ENCODE measurements at places on chromosomes 13 and 19.

DNA sequence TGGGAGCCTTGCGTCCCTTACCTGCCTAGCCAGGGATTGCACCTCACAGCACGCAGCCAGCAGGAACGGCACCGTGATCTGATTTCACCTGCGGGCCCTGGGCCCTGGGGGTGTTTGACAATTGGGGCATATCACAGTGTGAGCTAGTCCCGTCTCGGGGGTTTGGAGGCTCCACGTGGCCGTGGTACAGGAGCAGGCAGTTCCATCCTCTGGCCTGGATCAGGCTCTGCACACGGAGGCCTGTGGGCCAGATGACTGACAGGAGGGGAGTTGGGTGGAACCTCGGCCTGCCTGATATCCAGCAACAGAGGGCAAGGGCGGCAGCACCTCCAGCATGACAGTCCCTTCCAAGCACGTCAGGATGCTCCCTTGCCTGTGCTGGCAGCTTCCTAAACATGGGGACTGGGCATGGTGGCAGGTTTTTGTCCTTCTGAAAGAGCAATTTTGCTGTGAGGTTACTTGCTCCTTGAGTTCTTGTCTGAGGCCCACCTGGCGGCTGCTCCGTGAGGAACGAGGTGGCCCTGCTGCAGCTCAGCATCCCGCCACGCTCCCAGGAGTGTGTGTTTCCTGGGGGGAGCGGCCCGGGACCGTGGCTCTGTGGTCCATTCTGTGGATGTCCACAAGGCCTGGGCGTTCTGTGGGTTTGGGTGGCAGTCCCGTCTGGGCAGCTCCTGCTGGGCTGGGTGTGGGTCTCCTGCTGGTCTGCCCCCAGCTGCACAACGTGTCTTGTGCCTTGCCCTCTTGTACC lies 6.3 kb upstream of the RPS15 start:
- no peak for DNase-seq

DNA sequence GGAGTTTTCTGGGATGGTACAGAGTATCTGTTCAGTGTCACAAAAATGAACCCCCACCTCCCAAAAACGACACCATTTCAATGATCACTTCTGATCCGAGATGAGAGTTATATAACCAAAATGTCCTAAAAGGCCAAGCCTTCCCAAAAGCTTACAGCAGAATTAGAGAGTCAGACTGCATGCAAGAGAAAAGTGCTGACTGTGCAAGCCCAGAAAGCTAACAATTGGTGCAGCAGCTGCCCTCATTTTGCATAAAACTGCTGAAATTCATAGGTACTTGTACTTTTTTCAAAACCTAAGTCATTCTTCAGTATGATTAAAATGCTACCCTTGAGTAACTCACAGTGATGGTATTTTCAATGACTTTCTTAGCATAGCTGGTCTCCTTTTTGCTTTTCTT lies 819.6 kb upstream of the ARGLU1 start:
- DNase-seq = no peak

- DNase-seq = no peak
Measured at GRCh38 chr19:55325172-55325571, at the start of gene TMEM150B. TMEM150B (minus strand) TSS chr19:55325341; CDS start chr19:55321036, 4,305 bp downstream.

DNA sequence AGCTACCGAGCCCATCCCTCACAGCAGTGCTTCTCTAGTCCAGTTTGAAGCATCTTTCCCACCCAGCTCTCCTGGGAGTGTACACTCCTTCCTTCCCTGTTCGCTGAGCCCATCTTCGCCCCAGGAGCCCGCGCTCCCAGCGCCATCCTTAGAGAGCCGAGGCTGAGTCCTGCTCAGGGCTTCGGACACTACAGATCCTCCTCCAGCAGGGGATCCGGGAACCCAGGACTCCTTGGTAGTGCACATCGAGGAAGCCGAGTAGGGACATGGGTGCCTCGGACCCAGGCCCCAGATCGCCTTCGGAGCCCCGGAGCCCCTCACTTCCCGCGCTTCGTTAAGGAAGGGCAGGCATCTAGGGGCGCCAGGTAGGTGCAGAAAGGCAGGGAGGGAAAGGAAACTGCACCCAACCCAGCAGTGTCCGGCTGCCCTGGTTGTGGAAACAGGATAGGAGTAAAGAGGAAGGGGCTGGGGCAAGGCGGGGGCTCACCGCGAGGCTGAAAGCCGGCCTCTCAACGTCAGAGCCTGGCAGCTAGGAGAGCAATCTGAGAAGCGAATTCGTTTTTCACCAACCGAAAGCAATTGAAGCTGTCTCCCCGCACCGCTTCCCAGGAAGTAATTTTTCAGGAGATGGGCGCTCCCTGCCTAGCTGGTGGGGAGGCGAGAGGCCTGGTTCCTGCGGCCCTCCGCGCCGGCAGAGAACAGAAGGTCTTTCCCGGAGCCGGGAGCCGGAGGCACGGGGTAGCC lies 1.0 kb downstream of the PDX1 start:
- peak; percentile 6 for DNase-seq

- DNase-seq = no peak
Measured at GRCh38 chr13:51549593-51549992, 34.7 kb upstream of the WDFY2 start.

DNA sequence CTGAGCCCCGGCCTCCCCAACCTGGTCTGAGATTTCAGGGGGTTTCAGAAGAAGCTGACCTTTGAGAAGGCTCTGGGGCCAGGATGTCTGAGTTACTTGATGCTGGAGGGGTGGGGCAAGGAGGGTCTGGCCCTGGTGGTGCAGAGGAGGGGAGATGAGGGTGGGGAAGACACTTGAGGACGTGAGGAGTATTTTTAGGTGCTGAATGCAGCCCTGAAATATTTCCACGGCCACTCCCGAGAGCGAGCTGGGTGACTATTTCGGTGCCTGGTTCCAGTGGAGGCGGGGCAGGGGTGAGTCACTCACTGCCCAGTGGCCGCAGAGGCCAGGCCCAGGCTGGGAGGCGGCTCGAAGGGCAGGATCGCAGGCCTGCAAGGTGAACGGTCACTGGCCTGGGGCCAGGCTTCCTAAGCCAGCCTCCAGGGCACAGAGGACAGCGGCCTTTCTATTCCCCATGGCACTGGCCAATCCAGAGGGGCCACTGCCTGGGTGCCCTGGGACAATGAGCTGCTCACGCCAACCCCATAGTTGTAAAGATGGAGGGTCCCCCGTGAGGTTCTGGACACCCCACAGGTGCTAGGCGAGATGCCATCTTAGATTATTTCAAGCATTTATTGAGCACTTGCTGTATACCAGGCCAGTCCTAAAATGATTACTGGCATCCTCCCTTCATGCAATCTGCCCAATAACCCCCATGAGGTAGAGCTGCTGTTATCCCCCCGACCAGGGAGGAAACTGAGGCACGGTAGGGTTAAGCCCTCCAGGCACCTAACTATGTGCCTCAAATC lies 19.7 kb upstream of the JUND start:
- no peak for DNase-seq

DNA sequence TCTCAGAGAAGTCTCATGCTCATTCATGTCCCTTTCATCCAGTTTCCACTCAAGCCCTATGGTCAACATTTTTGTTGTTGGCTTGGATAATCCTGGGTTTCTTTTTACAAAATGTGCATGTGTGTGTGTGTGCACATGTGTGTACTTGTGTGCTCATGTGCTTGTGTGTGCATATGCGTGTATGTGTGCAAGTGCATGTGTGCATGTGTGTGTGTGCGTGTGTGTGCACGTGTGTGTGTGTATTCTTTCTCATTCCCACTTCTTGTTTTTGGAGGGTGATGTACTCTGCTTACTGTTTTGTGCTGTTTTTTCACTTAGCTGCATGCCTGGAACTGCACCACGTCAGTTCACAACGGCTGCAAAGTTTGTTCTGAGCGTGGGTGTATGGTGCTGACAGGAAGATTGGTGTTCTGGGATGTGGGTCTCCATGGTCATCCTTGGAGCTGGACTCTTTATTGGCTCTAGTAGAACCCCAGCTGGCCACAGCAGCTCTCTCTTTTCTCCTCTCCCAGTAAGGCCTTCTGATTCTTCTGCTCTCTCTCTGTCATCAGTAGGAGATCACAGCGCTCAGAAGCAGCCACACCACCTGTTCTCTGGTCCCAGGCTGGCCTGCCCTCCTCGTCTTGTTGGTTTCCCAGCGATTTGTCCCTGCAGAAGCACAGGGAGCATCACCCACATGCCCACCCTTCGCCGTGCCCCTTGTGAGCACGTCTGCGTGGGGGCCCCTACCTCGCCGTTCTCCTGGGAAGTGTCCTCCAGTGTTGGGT lies 60.8 kb downstream of the SOX1 start:
- no peak for DNase-seq

DNA sequence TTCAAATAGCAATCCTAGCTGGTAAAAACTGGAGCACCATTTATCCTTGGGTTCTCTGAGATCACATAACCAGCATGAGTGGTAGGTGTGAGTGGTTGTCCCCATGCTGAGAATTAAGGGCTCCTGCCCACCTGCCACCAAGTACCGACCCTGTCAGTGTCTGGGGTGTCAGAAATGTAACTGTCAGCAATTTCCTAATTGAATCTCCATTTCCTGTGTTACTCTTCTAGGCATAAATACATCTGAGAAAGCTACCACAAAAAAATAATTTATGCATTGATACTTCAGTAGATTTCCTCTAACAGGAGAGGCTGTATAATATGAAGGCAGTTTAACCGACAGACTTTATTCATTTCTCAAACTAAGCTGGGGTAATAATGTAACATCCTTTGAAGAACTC lies 25.1 kb downstream of the CPB2 start:
- no peak for DNase-seq

- no peak for DNase-seq
Measured at GRCh38 chr13:62593804-62594203, 1178.2 kb upstream of the PCDH20 start.

DNA sequence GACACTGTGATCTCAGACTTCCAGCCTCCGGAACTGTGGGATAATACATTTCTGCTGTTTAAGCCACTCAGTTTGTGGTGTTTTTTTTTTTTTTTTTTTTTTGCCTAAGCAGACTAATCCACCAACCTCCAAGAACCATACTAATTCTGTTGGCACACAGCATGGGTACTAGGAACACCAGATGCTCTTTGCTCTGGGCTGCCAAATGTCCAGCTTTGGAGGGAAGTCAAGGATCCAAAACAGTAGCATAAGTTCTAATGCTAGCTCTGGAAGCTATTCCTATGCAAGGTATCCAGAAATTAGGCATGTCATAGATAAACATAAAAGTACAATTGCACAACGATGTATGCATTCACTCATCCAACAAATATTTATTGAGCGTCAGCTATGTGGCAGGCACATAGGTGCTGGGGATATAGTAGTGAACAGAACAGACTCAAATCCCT lies 64.5 kb upstream of the WDFY2 start:
- DNase-seq = no peak

- DNase-seq = no peak
Measured at GRCh38 chr13:34000955-34001354, 183.0 kb downstream of the RFC3 start.

DNA sequence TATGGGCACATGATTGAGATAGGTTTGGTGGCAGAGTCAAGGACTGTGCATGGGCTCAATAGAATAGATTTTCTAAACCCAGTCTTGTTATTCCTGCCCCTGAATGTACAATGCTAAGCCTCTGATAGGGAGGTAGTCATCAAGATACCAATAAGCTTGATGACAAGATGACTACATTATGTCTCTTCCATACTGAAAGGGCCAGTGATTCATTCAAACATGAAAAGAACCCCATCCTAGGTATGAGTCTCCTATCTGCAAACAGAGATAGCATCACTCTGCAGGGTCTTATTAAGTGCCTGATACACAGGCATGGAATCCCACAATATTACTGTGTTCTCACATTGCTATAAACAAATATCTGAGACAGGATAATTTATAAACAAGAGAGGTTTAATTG lies 40.3 kb upstream of the UFM1 start:
- DNase-seq = no peak

DNA sequence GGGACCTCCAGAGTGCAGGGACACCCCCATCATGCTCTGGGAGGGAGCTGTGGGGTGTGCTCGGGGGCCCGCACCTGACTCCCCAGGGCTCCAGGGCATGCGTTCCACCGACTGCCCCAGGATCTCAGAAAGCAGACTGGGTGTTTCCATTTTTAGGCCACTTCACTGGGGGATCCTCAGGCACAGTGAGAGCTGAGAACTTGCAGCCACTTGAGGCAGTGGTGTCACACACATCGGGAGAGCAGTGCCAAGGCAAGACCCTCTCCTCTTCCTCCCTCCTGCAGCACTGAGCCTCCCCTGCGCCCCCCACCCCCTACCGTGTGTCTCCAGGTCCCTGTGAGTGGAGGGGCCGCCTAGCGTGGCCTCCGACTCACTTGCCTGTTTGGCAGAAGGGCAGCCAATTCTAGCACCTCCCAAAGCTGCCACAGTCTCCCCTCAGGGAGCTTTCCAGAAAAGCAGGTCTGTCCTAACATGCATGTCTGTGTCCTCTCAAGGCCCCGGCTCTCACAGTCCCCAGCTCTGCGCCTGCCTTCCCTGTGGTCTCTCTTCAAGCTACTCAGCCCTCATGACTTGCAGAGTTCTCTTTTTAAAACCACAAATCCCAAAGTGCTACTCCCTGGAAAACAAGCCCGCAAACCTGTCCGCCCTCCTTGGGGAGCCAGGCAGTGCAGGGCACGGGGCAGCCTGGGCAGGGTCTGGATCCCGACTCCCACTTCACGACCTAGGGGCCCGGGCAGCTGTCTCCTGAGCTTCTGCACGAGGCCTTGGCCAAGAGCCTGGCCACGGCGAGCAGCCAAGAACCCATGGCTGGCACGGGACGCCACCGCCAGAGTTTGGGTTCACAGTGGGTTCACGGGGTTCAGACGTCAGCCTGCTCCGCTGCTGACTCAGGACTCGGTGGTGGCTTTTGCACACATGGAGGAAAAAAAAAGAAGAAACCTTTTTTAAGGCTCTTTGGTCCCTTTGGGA lies 94.1 kb downstream of the STK24 start:
- DNase-seq = peak; percentile 26

GRCh38 chr13:31485651-31486051 lies 253.7 kb upstream of the RXFP2 start:
- no peak for DNase-seq

DNA sequence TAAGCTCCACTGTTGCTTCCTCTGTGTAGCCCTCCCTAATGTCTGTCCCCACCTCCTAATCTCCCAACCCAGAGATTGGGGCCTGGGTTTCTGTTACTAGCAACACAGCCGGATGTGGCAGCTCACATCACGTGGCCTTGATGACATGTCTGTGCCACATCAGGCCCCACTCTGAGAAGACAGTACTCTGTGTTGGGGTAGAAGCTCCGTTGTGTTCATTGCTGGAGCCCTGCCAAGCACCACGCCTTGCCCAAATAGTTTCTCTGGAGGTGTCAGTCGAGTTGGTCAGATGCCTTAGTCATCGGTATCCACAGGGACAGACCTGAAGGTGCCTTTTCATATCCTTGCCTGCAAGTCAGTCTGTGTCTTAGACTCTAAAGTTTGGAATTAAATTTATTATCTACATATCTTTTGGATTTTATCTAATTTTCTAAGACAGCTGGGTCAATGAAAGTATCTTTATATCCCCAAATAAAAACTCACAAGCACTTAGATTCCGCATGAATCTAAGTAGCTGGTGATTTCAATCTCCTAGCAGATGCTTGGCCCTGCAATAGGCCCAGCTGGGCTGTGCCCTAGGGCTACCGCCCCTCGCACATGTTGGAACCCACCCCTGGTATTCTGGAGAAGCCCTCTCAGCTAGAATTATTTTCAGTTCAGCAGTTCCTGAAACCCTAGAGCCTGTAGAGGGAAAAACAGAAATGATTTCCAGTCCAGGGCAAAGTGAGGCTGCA lies 204.0 kb upstream of the TSHZ3 start:
- no peak for DNase-seq
